ENCODE measurements at places on chromosomes 6 and 20.

DNA sequence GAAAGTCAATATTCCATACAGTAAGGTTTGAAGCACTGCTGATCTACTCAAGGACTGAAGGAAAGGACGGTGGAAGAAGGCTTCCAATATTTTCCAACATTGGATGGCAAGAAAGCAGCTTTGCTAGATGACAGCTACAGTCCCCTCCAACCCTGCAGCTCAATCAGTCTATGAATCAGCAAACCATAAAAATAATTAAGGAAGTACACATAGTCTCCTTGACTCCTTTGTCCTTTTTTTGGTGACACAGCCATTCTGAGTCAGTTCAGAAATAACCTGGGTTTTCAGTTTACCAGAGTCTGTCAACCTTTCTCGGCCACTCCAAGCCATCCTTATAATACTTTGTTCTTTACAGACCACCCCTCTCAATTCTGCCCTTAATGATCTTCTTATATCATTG, 232.5 kb downstream of the IBTK start:
- DNase-seq, result no peak

- DNase-seq, result no peak
These were observed 18.0 kb downstream of the ZNF217 start for GRCh38 chr20:53575481-53576194.

DNA sequence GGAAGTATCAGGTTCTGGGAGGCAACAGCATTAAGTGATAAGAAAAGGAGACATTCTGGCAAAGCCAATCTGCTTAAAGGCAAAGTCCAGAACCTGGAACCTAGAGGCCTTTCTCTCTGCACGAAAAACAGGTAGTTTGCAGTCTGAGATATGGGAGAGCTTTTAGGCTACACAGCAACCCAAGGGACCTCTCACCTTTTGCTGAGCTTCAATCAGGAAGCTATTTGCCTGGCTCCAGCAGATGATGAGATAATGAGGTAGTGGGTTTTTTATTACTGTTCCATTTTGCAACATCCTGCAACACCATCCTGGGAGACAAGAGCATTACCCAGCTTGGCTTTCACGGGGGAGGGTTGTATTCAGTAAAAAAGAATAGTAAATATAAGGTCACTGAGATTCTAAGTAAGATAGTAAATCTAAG, 143.1 kb downstream of the ADGRG6 start:
- no peak for DNase-seq

GRCh38 chr6:110484321-110484720, 7.9 kb upstream of the SLC22A16 start:
- DNase-seq, result peak; percentile 91

DNA sequence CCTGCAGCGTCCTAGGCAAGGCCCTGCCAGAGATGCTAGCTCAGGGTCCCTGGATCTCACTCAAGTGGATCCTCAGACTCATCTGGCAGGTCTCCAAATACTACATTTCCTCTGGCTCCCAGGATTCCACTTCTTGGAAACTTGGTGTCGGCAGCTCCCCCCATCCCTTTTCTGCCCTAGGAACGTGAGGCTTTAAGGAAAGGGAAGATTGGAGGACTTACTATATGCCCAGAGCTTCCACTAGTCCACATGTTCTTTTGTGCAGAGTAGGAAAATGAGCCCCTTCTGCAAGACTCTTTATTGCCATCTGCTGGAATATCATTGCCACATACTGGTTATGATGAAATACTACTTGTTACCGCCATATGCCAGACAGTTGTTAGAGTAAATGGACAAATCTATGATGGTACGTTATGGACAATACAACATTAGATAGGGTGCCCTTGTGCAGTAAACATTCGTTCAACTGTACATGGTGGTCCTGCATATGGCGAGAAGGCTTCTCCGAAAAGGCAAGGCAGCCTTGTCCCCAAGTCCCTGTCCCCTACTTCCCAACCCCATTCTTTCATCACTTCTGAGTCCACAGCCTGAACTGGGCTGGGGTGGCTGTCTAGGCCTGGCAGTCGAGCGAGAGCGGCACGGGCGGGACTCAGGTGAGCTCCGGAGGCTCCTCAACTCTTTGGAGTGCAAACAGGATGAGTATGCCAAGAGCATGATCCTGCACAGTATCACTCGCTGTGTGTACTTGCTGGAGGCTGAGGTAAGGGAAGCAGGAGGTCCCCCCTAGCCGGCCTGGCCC, 780 bp downstream of the ARMC12 start:
- peak; percentile 95 for DNase-seq

DNA sequence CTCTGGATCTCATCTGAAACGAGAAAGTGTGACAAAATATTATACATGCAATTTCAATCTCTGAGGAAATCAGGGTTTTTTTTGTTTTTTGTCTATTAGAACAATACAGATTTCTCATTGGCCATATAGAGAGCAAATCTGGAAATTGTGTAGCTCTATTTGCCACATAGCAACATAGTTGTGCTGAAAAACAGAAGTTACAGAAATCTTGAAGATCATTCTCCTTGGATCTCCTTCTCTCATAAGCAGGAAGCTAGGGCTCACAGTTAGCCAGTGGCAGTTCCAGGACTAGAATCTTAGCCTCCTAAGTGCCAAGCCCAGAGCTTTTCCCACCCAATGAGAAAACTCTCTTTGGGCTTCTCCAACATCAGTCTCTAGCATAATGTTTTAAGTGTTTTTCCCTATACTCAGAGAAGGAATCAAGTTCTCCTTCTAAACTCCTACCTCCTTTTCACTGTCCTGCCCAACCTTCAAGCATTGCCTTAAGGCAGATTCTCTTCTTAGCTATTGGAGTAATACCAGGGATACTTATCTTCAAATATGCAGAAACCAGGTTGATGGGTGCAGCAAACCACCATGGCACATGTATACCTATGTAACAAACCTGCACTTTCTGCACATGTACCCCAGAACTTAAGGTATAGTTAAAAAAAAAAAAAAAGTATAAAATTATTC, 211.6 kb downstream of the ALDH8A1 start:
- no peak for DNase-seq

Measured in choroid plexus epithelial cell (primary cell).